ENCODE measurements at places on chromosomes 7 and 10.
A peak's percentile ranks its signal among the peaks of the same experiment; 100 is the strongest.

DNA sequence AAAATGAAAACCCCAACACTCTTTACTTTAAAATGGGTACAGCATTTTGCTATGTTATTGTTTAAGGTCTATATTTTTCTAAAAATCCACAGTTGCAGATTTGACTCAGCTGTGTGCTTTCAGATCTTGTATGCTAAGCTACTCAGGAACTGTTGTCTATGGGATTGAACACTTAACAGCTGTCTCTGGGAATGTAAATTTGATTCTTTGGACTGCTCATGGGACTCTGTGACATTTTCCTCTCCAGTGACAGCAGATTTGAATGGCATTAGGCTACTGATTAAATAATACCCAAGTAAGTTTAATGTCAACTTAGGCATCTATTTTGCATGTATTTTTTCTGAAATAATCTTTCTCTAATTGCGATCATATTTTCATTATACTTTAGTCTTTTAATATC is 1.7 kb upstream of the CD36 start:
- no peak for DNase-seq

DNA sequence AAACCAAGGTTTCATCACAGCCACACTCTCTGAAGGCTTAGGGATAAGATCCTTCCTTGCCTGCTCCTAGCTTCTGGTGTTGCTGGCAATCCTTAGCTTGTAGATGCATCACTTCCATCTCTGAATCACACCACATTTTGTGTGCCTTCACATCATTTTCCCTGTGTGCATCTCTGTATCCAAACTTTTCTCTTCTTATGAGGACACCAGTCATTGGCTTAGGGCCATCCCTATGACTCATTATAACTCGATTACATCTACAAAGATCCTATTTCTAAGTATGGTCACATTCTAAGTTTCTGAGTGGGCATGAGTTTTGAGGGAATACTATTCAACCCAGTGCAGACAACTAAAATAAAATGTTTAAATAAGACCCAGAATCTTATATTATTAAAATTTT is 121.7 kb downstream of the C7orf25 start:
- no peak for DNase-seq

- DNase-seq = no peak
These were observed 266.5 kb upstream of the HGF start for GRCh38 chr7:82036146-82036886.

GRCh38 chr7:10439027-10439426 is 534.6 kb upstream of the PHF14 start:
- DNase-seq = no peak

DNA sequence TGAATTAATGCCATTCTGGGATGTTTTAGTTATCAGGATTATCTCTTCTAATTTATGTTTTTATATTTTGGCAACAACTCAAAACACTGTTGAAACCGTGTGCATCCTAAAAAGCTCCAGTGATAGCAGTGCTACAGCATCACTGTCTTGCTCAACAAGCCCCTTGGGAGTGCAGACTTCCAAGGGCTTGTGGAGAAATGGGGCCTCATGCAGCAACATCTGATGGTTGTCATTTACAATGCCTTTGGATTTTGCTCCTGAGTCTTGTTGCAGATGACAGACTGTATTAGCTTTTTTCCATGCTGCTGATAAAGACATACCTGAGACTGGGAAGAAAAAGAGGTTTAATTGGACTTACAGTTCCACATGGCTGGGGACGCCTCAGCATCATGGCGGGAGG is 515.4 kb downstream of the NEBL start:
- no peak for DNase-seq

DNA sequence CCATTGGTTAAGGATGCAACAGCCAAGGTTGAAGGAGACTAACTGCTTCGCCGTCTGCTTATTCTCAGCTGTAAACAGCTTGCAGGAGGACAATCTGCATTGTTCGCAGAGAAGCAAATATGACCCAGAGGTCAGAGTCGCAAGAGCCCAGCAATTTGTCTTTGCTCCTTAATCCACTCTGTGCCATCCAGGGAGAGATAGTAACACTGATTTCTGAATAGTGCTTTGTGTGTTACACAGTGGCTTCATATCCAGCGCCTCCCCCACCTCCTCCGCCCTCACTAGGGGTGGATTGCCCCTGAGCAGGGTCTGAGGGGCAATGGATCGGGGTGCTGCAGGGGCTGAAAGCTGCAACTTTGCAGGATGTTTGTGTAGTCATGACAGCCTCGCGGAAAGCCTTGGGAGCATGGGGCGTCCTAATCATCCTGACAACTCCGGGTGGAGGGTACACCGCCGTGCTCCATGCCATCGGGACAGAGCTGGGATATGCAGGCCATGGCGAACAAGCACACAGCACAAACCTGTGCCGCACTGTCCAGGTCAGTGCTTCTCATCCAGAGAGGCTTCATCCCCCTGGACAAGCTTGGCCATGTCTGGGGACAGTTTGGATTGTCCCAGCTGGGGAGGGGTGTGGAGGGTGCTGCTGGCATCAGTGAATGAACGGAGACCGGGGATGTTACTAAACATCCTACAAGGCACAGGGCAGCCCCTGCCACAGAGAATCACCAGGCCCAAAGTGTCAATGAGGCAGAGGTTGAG is 103.1 kb upstream of the INSIG1 start:
- DNase-seq = no peak

- DNase-seq = peak; percentile 25
These were observed 144.7 kb downstream of the PFKFB3 start for GRCh38 chr10:6347391-6347951.

DNA sequence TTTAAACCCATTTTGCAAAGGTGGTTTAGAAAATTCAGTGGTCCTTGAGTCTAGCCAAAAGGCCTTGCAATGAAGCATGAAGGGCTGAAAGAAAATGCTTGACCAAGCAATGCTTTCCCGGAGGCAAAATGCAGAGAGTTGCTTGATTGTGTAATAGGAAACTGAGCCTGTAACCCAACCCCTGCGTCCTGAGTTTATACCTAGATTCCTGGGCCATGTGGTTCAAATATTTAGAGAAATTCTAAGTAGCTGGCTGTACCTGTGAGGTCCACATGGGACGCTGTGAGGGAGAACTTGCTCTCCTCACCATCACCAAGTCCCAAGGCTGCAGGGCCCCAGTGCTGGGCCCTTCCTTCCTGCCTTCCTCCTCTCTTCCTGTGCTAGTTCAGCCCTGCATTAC is 45.7 kb downstream of the CXCL12 start:
- DNase-seq = no peak

GRCh38 chr7:25399000-25399750 is 170.9 kb upstream of the NPVF start:
- no peak for DNase-seq

- no peak for DNase-seq
These were observed 91.2 kb upstream of the STARD3NL start for GRCh38 chr7:38086857-38087256.

GRCh38 chr10:36111676-36112075 is 469.6 kb upstream of the FZD8 start:
- no peak for DNase-seq

- DNase-seq = no peak
These were observed 8.9 kb upstream of the PKD1L1 start for GRCh38 chr7:47957156-47957555.

DNA sequence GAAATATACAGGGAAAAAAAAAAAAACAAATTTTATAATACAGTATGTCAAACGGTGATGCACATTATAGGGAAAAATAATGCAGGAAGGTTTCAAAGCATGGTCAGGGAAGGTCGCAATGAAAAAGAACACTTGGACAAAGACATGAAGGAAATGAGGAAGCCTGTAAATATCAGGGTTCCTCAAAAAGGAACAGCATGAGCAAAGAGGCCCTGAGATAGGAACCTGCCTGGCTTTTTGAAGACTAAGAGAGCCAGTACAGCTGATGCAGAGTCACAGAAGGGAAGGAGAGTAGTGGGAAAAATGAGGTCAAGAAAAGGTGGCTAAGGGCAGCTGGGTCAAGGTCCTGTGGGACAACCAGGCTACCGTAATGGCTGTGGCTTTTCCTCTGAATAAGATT is 1.9 kb downstream of the VPS41 start:
- DNase-seq = no peak
